NCI-H146 (cell line): ENCODE measurements at places on chromosomes 7 and 10.

DNA sequence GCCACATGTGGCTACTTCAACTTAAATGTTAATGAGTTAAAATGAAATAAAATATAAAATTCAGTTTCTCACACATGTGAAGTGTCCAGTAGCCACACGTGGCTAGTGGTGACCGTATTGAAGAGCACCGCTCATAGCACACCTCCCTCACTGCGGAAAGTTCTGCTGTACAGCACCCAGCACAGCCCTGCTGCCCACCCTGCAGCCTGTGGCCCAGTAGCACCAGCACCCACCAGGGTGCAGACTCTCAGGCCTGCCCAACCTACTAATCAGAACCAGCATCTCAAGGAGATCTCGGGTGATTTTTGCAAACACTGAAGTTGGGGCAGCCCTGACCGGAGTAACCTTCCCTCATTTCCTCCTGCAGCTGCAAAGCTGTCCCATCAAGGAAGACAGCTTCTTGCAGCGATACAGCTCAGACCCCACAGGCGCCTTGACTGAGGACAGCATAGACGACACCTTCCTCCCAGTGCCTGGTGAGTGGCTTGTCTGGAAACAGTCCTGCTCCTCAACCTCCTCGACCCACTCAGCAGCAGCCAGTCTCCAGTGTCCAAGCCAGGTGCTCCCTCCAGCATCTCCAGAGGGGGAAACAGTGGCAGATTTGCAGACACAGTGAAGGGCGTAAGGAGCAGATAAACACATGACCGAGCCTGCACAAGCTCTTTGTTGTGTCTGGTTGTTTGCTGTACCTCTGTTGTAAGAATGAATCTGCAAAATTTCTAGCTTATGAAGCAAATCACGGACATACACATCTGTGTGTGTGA, 162.8 kb upstream of the LANCL2 start:
- no peak for DNase-seq

DNA sequence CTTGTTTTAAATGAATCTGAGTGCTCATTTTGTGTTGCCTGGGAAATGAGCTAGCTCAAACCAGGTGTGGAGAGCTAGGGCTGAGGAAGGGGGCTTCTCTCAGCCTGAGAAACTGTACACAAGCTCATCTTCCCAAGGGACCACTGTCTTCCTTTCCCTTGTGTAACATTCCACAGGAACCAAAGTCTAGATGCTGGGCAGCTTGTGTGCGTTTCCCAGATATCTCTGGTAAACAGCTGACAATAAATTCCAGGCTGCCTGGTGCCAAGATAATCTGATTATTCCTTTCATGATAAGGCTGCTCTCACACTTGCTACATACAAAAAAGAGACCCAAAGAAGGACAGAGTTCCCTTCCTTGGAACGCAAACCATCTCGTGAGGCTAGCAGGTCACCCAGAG, 33.1 kb upstream of the MKLN1 start:
- DNase-seq: no peak

- no peak for DNase-seq
Observed at GRCh38 chr10:102196893-102197292, 29.2 kb upstream of the ELOVL3 start.

DNA sequence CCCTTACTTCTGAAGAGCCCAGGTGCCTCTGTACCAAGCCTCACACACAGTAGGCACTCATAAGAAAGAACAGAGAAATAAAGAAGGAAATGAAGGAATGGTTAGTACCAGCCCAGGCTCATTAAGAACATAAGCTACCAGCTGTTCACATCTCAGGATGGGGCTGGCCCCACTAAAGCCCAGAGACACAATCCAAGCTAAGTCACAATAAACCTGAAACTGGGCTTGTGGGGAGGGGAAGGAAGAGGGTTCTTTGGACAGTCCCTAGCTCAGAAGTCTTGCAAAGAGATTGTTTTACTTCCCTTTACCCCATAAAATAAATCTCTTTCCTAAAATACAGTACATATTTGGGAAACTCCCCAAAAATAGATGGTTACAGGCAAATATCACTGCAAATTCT, 24.3 kb downstream of the FBXW4 start:
- no peak for DNase-seq

GRCh38 chr10:102269017-102269416, 23.7 kb downstream of the GBF1 start:
- no peak for DNase-seq

GRCh38 chr7:108204281-108204796, 74.2 kb upstream of the LAMB4 start:
- DNase-seq: no peak

DNA sequence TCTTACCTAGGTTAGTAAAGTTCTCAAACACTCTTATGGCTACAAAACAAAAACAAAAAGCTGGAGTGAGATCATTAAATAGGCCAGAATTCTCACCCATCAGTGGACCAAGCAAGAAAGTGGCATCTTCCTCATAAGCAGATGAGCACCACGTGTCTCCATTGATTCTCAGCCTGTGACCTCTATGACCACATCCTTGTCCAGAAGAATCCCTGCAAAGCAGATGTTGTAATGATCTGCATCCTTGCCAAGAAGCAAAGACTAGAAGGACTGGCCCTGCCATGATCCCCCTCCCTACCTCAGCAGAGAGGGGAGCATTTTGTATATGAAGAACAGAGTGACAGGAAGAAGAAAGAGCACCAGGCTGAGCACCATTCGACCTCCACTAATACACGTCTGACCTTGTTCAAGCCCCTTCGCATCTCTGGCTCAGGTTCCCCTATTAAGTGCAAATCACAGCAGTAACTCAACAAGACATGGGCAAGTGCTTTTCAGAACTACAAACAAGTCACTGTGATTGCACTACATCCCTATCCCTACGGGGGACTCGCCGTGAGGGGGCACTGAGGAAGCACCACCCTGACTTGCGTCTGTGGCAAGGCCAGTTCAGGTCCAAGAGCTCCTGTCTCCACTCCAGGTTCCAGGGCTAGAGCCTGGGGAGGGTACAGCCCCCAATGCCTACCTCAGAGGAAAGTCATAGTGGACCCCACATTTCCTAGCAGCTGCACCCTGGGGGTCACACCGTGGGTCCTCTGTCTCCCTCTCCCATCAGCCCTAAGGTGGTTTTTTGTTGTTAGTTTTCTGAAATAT, 22.2 kb upstream of the RASSF4 start:
- no peak for DNase-seq

DNA sequence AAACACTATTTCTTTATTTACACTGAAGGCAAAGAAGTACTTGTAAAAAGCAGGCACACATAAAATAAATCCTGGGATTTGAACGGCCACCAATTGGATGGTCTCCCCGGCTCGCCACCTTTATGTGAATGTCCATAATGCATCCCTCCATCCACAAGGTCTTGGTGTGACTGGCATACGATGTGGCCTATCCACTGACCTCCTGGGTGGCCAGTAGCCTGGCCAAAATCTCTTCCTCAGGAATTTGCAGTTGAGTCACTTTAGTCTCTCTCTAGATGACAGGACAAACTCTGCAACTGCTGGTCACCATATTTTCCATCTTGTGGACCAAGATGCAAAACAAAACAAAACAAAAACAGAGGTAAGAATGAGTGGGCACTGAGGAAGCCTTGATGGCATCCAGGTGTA, 39.1 kb downstream of the CDK1 start:
- DNase-seq: no peak

- no peak for DNase-seq
Observed at GRCh38 chr10:19946791-19947190, 130.6 kb downstream of the PLXDC2 start.

- no peak for DNase-seq
Observed at GRCh38 chr10:15453926-15454325, 82.8 kb upstream of the FAM171A1 start.

DNA sequence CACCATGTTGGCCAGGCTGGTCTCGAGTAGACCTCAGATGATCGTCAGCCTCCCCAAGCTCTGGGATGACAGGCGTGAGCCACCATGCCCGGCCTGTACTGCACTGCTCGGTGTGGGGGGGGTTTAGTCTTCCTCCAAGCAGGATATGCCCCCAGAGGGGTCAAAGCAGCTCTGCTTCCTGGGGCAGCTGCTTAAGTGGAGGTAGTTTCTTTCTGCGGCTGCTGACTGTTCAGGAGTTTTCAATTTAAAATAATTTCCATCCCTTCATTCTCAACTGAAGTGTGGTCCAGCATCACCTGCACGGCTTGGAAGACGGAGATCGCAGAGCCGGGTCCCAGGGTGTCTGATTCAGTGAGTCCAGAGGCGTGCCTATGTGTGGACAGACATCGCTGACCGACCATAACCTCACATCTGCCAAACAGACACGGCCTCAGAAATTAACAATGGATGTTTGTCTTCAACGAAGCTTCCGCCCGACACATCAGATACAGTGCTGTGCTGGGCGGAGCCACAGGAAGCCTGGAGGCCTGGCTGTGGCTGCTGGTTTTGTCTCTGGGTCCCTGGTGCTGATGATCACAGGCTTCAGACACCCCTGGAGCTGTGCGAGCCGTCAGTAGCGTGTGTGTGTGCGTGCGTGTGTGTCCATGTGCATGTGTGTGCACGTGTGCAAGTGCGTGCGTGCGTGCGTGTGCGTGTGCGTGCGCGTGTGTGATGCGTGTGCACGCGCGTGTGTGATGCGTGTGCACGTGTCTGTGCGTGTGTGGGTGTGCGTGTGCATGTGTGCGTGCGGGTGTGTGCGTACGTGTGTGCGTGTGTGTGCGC, 226.5 kb upstream of the PITRM1 start:
- DNase-seq: no peak

DNA sequence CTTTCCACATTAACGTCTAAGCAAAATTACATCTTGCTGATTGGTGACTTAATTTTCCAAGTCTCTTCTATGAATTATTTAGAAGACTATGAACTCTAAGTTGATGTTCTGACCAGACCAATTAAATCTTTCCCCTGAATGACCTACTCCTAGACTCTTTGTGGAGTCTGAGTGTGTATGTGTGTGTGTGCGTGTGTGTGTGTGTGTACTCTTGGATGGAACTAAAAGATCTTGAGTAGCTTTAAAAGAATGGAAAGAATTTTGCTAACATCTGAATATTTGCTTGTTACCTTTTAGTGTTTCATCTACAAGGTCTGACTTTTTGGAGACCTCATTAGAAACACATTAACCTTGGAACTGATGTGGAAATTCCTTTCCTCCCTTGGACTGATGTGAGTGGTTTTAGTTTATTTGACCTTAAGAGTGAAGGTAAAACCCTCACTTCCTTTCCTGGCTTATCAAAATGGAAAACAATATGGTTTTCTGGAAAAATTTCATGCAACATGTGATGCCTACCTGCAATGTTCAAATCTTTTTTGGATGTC, 257.1 kb downstream of the GATA3 start:
- no peak for DNase-seq

- DNase-seq: no peak
Observed at GRCh38 chr10:48839809-48840679, 99.6 kb downstream of the LRRC18 start.

GRCh38 chr10:124725171-124725631, 19.0 kb downstream of the FAM53B start:
- DNase-seq: no peak

GRCh38 chr10:62559481-62560200, 185.5 kb downstream of the ZNF365 start:
- no peak for DNase-seq

- DNase-seq: no peak
Observed at GRCh38 chr7:12256090-12256489, 45.0 kb downstream of the TMEM106B start.

DNA sequence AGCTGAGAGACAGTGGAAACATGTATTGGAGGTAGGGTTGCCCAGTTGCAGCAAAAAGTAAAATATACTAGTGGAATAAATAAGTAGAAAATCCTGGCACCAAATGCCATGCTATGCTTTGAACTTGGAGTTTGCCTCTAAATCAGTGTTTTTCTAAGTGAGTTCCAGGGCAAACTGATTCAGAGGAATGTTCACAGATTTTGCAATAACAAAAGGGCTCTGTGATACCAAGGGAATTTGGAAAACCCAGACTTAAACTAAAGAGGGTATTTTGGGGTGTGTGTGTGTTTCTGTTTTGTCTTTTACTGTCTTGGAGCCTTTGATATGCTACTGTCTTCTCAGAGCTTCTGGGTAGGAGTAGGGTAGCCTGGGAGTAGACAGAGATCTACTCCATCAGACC, 39.9 kb downstream of the SLC26A4 start:
- DNase-seq: no peak

DNA sequence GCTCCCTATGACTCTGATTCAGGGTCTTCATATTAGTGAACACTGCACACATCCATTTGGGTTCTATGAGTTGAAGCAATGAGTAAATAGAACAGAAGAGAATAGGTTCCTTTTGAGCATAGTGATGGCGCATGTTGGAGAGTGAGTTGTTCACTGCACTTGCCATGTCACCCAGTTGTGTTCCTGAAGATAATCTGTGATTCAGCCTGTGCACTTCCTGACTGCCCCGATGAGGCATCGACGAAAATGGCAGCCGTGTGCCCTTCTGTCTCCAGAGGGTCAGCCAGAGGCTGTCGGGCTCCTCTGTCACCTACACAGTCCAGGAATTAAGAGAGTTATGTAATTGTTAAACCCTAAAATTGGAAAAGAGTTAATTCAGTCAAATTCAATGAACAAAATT, 94.7 kb downstream of the GALNT11 start:
- no peak for DNase-seq

- DNase-seq: no peak
Observed at GRCh38 chr10:79167537-79167936, 98.8 kb downstream of the ZMIZ1 start.

- DNase-seq: no peak
Observed at GRCh38 chr10:21473541-21473940, 51.9 kb downstream of the SKIDA1 start.

DNA sequence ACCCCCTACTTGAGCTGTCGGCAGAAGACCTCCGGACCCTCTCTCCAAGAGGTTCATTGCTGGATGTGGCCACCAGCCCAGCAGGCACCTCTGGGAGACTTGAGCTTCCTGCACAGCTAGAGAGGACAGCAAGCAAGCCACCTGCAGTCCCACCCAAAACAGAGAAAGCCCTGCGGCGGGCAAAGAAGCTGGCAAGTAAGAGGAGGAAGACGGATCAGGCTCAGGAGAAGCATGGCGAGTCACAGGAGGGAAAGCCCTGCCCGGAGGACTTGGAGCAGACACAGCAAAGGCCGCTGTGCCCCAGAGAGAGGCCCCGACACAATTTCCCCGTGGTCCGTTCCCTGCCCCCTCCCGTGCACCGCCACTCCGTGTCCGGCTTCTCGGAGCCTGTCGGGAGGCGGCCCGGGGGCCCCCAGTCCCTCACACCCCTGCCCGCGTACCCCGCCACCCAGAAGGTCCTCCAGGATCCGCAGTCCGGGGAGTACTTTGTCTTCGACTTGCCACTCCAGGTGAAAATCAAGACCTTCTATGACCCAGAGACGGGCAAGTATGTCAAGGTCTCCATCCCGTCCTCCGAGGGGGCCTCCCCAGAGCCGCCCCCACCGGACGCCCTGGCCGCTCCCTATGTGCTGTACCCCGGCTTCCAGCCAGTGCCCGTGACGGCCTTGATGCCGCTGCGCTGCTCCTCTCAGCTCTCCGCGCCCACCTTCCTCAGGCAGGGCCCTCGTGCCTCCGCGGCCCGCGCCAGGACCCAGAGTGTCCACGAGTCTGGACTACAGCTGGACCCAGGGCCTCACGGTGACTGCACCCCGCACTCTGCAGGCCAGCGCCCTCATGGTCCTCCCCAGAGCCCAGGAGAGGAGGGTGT, 27.2 kb downstream of the C10orf71 start:
- no peak for DNase-seq
